Stimulated activated naive CD4-positive, alpha-beta T cell (primary cell): ENCODE measurements at places on chromosomes 3 and 15.

DNA sequence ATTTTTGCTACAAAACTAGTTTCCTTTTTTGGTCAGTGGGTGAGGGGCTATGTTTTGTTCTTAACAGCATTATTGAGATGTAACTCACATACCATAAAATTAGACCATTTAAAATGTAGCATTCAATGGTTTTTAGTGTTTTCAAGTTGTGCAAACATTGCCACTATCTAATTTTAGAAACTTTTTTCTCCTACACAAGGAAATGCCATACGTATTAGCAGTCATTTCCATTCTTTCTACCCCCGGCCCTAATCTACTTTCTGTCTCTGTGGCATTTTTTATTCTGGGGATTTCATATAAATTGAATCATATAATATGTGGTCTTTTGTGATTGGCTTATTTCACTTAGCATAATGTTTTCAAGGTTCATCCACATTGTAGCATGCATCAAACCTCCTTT, 55.0 kb upstream of the TIPARP start:
- no peak for DNase-seq

GRCh38 chr3:127320529-127321121, 32.8 kb upstream of the PRR20G start:
- DNase-seq: no peak

DNA sequence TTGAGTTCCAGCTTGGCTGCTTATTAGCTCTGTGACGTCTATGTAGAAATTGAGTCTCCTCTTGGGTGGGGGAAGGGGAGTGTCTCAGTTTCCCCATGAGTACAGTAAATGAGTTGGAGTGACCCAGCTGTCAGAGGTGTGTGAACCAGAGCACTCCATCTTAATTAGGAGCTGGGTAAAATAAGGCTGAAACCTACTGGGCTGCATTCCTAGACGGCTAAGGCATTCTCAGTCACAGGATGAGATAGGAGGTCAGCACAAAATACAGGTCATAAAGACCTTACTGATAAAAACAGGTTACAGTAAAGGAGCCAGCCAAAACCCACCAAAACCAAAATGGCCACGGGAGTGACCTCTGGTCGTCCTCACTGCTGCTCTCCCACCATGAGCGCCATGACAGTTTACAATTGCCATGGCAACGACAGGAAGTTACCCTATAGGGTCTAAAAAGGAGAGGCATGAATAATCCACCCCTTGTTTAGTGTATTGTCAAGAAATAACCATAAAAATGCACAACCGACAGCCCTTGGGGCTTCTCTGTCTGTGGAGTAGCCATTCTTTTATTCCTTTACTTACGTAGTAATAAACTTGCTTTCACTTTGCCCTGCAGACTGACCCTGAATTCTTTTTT, 222.4 kb downstream of the CACNA2D3 start:
- no peak for DNase-seq

DNA sequence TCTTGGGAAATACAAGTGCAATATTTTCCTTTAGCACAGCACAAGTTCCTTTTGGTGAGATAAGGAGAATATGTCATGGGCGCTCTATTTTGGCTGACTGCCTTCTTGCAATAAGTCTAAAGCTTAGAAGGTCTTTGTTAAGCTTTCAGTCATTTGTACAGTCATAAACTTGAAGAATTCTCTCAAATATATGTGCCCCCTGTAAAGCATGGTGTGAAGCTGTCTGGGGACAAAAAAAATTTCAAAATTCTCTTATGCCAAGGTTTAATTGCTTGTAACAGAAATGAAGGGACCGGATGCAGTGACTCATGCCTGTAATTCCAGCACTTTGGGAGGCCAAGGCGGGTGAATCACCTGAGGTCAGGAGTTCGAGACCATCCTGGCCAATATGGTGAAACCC, 21.7 kb upstream of the ARID3B start:
- DNase-seq: no peak

GRCh38 chr3:95228416-95228815, 1165.6 kb downstream of the NSUN3 start:
- DNase-seq: no peak

GRCh38 chr3:152208439-152208838, 60.3 kb upstream of the MBNL1 start:
- no peak for DNase-seq

- DNase-seq: no peak
These were observed 88.1 kb upstream of the THRB start for GRCh38 chr3:24582431-24583403.

DNA sequence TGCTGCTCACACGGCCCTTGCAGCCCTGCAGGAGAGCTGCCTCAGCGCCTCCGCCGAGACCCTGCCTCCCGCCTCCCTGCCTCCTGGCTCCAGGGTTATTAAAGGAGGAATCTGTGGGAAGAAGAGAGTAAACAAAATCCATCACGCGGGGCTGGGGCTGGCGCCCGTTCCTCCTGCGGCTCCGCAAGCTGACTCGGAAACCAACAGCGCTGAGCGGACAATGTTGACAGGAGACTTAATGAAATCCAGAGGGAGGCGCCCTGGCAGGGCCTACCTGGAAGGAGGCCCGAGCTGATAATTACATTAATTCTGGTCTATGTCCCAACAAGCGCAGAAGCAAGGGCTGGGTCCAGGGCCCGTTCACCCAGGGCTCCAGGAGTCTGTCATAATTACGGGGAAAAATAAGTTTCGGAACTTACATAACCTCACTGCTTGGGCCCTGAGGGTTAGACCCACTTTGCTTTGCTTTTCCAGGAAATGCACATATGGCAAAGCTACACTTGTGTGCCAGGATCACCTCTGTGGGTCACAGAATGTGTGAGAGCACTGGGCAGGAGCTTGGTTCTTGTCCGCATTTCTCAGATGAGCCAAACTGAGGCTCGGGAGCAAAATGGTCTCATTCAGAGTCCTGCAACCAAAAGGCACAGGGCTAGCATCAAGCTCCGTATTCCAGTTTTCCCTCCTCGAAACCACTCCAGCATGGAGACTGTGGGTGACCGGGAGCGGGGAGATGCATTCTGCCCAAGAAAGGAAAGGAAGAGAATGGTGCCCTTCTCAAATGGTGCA, 43.8 kb upstream of the SLC6A6 start:
- DNase-seq: no peak

DNA sequence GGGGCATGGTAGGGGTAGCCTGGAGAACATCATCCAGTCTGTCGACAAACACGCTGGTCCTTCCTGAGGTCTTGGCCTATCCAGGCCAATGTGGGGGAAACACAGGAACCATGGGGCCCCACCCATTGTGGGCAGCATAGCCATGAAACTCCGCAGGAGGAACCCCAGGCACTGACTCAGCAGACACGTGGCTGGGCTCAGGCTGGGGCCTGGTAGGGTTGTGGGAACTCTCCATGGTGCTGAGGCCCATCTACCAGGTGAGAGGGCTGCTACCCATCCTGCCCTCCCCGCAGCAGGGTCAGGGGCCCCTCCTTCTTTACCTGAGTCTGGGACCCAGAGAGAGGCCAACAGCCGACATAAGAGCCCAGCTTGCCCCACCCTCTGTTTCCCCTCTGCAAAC, 22.6 kb upstream of the CACNA2D2 start:
- DNase-seq: no peak

DNA sequence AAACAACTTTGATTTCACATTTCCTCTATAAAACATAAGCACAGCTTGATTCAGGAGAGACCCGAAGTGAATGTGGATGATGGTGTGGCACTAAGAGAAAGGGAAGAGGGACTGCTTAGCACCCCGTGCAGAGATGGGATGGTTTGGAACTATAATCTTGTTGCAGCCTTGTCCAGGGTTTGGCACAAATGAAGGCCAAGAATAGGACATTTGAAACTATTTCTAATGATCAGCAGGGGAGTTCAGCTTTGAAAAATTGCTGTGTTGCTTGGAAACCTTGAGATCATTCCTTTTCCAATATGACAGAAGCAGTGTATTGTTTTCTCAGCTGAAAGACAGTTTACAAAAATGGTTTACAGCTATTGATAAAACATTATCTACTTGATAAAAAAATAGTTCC, 49.7 kb downstream of the ASB7 start:
- DNase-seq: no peak

DNA sequence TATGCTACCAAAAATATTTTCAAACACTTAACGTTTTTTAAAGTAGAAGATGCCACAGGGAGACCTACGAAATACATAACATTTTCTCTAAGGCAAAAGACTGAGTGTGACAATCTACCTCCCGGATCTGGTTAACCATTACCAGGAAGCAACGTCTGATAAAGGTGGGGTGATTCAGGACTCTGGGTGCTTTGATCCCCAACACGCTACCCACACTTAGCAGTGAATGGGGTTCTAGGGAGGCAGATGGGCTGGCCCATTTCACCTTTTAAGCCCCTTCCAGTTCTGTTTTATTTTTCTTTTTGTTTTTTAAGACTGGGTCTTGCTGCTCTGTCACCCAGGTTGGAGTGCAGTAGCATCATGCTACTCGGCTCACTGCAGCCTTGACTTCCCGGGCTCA, 39.5 kb downstream of the EIF4E3 start:
- DNase-seq: no peak

DNA sequence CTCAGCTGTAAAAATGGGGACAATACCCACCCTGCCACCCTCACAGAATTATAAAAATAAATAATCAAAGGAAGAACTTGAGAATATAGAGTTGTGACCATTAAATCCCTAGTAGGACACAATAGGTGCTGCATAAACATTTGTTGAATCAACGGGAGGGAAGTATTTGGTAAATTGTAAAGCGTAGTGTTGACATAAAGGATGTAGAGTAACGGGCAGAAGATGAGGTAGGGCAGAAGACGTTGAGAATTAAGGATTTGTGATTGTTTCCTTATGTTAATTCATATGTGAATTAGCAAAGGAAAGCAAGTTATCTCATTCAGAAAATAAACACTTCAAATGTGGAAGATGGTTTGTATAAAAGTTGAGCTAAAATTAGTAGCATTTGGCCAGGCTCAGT, 7.1 kb downstream of the RAMAC start:
- DNase-seq: no peak

DNA sequence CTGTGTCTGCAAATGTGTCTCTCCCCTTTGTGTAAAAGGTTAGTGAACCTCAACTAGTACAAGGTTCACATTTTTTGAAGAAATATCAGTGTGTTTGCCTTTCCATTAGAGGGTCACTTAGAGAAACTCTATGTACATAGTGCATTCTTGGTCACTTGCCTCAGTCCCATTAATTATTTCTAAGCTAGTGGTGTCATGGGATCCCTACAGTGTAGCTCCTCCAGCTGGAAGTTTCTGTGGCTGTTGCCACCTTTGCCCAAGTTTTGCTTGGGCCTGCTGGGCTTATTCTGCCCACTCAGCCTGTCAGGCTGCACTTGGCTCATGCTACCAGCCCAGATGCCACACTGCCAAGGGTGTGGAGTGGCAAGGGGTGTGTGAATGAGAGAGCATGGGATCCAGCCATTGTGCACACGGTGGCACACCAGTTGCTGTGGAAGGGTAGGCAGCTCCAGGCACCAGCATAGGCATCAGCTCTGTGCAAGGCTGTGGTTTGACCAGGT, 161.7 kb downstream of the ARPP21 start:
- no peak for DNase-seq

- no peak for DNase-seq
These were observed 14.7 kb upstream of the CHD2 start for GRCh38 chr15:92885224-92886041.

DNA sequence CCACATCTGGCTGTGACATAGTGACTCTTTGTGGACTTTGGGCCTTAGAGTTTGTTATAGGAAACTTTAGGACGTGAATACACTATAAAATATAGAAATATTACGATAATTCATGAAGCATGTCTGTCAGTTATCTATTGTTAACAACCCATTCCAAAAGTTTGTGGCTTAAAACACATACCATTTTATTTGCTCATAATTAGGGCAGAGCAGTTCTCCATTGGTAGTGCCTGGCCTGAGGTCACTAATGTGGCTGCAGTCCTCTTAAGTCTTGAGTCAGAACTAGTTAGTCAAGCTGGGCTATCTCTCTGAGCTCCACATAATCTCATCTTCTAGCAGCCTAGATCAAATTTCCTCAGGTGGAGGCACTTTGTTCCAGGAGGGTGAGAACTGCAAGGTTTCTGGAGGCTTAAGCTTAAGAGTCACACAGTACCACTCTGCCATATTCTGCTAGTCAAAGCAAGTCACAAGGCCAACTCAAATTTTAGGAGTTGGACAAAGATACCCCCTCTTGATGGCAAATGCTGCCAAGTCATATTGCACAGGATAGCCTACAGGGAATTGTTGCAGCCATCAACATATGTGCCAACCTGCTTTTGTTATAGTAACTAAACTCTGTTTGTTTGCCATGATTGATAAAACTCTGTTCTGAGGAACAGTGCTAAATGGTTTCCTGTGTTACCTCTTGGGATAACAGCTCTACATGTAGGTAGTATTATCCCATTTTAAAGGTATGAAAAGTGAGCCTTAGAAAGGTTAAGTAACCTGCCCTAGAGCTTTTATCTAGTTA, 8.7 kb downstream of the ATXN7 start:
- no peak for DNase-seq

- no peak for DNase-seq
These were observed 57.3 kb downstream of the NECTIN3 start for GRCh38 chr3:111128884-111129283.

DNA sequence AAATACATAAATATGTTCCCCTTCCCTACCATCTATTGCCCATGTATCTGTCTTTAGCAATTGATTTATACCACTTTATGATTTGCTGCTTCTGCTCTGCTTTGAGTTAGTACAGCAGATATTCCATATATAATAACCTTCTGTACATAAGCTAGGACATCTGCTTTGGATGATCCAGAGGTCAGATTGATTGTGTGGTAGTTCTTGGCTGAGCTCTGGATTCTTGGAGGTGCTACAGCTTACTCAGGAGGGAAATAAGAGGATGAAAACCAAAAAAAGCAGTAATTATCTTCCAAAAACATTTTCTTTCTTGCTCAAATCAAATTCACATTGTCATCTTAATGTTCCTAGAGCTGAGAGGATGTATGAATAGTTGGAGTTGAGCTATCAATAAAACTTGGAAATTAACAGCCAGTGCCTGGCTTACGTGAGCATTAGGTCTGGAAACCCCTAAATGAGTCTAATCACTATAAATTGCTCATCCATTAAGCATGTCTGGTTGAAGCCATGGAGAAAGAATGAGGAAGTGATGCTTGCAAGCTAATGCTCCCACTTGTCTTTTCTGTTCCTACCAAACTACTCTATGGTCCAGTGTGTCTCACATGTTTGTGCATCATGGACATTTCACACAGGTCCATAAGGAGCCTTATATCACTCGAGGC, 36.3 kb upstream of the TMEM42 start:
- DNase-seq: no peak

- DNase-seq: no peak
These were observed 1.8 kb downstream of the MANF start for GRCh38 chr3:51386852-51387229.

DNA sequence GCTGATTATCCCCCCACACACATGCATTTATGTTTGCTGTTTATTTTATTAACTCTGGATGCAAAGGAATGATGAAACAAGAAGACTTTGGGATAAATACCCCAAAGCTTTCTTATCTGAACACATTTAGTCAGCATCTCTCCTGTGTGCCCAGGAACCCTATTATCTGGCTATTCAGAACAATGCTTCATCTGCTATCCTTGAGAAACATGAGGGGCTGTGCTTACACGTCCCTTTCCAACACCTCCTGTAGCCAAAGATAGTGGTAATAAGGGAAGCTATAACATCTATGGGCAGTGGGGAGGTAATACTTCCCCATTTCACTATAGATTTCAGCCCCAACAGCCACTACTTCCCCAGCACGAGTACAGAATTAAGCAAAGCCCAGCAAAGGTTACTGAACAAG, 94.7 kb downstream of the SSR3 start:
- no peak for DNase-seq
